ENCODE measurements at places on chromosomes 12 and 14. TPM values are rescaled to one million over a fixed set of nuclear protein-coding genes. Genes with fewer than 3 reads are reported as not detected.

The CNPY2 gene
- total RNA-seq, result 113 TPM

The C12orf54 gene
- not detected for total RNA-seq

The RERG gene
- total RNA-seq, result 0.64 TPM

The KRT77 gene
- total RNA-seq, result not detected

- DNase-seq, result peak; percentile 44
Measured at GRCh38 chr12:18320036-18320617, 58.8 kb downstream of the PIK3C2G start.

DNA sequence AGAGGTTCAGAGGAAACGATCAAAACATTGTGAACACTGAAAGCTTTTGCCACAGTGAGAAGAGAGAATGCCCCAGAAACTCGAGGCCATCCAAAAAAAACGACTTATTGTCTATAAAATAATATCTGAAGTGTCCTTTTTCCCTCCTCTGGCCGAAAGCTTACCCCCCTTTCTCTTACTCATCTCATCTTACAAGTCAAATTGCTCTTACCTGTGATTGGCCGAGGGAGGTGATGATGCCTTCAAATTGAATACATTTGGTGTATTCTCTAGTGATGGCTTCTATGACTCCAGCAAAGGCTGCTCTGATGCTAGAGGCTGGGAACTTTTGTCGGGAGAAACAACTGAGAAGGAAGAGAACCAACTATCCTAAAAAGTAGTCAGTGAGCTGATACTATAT, 90.7 kb downstream of the PTCSC3 start:
- no peak for DNase-seq

DNA sequence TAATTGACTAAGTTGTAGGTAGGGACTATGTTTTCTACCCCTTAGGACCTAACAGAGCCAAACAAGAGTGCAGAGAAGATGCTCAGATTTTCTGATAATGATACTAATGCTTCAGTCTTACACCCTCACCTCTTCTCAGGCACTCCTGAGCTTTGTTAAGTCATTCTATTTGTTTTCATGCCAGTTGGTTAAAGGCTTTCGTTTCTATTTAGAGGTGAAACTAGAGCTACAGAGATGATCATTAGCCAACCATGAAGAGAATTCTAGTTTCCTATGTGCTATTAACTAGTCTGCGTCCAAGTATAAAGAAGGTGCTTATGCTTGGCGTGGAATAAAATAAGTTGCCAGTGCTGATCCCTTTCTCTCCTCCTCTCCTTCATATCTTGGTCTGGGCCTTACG, 34.6 kb upstream of the PYGL start:
- DNase-seq, result no peak

DNA sequence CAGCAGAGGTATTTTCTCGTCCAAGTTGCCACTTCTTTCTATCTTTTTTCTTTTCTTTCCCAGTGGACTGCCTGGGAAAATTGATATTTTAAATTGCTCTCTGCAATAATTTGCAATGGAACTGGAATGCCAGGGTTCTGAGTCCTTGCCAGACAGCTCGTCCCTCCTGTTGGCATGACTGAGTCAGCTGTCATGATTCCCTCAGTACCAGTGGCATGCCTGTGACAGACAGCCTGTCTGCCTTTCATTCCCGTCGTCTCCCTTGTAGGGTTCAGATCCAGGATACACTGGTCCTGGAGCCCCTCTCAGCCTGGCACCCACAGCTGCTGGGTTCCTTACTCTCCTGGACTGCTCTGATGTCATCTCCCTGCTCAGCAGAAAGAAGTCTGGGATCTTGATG, 84.8 kb downstream of the PTPN11 start:
- DNase-seq, result no peak

DNA sequence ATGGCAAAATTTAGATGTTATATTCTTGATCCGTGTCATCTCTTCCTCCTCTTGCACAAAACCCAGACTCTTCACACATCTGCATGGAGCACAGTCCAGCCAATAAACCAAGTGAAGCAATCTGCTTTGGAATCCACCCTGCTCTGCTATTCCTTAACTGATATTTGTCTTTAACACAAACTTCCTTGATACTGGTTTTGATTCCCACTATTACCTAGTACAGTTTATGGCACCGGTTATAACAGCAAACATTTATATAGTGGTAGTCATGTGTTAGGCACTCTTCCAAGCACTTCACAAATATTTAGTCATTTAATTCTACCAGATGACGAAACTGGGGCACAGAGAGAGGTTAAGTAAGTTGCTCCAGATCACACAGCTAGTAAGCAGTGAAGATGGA, 12.5 kb downstream of the STYK1 start:
- peak; percentile 36 for DNase-seq

DNA sequence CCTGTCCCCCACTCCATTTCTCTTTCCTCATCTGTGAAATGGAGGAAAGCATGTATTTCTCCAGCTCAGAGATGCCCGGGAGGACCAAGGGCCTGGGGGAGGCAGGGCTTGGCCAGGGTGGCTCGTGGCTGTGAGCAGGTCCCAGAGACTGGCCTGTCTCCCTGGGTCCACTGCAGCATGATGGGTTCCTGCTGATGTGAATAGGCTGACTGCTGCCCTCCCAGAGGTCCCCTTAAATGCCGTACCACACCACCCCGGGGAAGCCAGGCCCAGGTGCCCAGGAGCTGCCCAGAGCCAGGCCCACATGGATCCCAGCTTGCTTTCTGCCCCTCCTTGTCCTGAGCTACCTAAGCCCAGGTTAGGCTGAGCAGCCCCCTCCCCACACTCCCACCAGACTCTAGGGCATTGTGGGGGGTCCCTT, 158.2 kb upstream of the C14orf180 start:
- DNase-seq, result no peak

- DNase-seq, result peak; percentile 66
Measured at GRCh38 chr12:57813971-57814772, 4.4 kb downstream of the AVIL start.

GRCh38 chr12:98572010-98572409, 21.5 kb upstream of the SLC25A3 start:
- DNase-seq, result no peak

DNA sequence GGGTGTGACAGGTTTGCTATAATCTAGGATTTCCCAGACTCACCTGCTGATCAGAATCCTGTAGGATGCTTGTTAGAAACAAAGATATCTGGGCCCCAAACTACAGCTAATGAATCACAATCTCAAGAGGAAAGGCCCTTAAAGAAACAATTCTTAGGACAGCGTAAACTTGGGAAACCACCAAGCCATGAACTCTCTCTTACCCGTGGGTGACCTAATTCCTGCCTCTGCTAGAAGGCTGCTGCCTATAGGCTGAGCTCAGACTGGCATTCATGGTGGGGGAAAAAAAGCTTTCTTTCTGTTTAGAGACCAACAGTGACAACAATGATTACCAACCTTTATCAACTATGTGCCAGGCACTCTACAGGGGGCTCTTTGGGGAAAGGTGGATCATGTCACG, 213.9 kb upstream of the FKBP4 start:
- peak; percentile 7 for DNase-seq
